Stimulated activated CD4-positive, alpha-beta T cell treated with anti-CD3 and anti-CD28 coated beads, Interleukin-4, amount 100 ng/mL, for 24 hours (primary cell): ENCODE measurements at places on chromosomes 2 and 18.

GRCh38 chr18:67549946-67550345, 33.4 kb upstream of the DSEL start:
- no peak for DNase-seq

DNA sequence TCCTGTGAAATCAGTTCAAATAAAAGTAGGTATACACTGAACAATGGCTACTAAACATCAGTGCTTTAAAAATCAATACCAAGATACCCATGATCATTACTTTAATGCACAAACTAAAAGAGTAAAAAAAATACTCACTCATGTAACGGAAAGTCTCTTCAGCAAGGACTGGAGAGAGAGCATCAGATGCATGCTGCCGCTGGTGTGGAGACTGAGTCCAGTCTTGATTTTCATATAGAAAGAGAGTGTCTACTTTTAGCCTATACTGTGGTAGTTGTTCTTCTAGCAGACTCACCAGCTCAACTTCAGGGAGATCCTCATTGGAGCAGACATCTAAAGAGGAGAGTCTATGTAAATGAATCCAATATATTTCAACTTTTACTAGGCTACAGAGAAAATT, 44.0 kb downstream of the TRAK2 start:
- DNase-seq, result no peak

DNA sequence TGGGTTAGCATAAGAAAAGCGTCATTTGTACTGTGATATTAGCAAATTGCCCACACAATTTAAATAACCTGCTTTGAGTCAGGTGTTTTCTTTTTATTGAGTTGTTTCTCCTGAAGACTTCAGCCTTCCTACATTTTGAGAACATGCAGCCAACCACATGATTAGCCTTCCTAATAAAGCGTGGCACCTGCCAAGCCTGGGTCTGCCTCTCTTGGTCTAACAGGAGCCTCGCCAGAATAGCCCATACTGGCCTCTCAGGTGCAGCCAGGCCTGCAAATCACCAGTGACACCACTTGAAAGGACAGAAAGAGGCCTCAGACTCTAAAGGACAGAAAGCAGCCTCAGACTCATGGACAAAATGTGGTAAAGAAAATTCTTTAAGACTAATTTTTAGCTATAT, 653.8 kb downstream of the BCL11A start:
- no peak for DNase-seq

DNA sequence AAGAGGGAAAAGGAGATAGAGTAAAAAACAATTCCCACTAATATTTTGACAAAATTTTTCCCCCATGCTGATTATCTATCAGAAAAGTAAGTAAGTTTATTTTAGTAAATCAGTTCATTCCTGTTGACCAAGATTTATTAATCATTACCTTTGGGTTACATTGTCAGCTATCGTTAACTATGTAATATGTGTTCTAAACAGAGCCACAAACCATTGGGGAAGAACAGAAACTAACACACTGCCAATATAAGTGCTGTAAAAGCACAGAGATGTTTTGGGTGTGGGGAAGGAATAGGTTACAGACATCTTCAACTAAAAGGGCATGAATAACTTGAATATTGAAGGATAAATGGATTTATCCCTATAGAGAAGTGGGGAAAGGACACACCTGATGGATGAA, 42.5 kb upstream of the ACADL start:
- no peak for DNase-seq

- DNase-seq, result no peak
Observed at GRCh38 chr2:42748840-42749239, 15.1 kb downstream of the OXER1 start.

DNA sequence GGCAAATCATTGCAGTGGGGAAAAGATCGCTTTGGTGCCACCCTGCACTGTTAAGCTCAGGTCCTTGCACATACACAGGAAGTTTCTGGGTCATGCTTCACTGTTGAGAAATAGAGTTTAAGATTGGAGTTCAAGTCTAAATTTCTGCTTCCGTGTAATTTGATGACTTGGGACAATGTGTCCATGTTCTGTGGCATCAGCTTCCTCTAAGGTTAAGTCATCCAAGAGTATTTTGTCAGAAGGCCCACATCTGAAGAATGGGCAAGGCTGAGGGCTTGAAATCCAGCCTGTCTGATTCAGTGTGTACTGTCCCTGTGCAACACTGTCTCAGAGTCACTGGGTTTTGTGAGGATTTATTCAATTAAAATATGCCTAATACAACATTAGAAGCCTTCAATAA, 880.7 kb downstream of the SUCLG1 start:
- no peak for DNase-seq

DNA sequence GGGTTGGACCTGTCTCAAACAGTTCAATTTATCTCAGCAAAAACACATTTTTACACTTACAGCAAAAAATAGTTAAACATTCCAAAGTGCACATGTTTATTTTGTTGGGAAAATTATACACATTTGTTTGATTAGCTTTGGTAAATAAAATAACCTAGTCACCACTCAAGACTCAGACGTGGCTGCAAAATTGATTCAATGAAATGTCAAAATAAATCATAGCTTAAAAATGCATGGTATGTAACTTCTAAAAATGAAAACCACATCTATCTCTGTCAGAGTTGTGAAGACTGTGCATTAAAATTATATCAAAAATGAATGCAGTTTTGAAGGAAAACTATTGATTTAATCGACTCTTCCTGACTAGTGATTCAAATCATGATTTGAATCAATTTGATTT, 56.7 kb downstream of the GALNT14 start:
- no peak for DNase-seq

DNA sequence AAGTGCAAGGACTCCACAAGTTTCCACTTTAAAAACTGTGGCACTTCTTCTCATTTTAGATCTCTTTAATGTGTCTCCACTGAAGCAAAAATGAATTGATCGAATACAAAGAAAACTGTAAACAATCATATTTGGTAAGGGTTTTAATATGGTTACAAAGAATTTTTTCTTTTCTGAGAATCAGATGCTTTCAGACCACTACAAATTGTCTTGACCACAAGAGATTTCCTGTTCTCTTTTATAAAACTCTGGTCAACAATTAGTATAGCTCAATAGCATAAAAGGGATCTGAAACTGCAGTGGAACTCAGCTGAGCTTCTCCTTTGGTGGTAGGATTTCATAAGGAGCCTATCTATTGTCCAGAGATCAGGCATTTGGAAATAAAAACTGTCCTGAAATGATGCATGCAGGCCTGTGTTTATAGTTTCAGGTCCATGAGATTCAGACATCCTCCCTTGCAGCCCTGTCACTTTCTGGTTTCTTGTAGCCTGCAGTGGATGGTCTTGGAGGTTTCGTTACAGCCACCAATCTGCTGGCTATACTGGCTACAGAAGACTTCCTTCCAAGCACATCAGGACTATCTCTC, 120.0 kb downstream of the DOCK10 start:
- DNase-seq, result no peak

GRCh38 chr2:57881998-57882888, 164.4 kb upstream of the VRK2 start:
- no peak for DNase-seq

GRCh38 chr2:158772306-158773078, 22.6 kb upstream of the DAPL1 start:
- no peak for DNase-seq

GRCh38 chr2:26245231-26245732, 543 bp downstream of the HADHB start:
- peak; percentile 56 for DNase-seq

GRCh38 chr2:11753452-11753885, 7.0 kb downstream of the LPIN1 start:
- peak; percentile 49 for DNase-seq

- DNase-seq, result no peak
Observed at GRCh38 chr18:57581301-57581934, 5.1 kb downstream of the FECH start.

- DNase-seq, result no peak
Observed at GRCh38 chr2:215498431-215498830, 62.6 kb upstream of the FN1 start.

- DNase-seq, result no peak
Observed at GRCh38 chr2:208879666-208880065, 473.1 kb downstream of the PTH2R start.

DNA sequence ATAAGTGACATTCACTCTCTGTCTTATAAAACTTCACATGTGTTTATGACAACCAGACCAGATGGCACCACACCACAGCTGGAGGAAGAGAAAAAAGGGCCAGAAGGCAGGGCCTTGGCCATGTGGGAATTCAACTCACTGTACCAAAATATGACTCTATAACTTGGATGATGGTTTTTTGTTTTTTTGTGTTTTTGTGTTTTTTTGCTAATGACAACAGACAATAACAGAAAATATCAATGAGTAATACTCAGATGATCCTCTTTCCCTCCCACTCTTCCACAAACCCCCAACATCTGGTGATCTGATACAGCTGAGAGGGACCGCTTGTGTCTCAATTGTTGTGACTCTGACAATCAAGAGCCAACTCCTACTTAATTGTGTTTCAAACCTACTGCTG, 12.4 kb downstream of the NMI start:
- no peak for DNase-seq

- no peak for DNase-seq
Observed at GRCh38 chr18:57210107-57210715, 63.3 kb downstream of the BOD1L2 start.

DNA sequence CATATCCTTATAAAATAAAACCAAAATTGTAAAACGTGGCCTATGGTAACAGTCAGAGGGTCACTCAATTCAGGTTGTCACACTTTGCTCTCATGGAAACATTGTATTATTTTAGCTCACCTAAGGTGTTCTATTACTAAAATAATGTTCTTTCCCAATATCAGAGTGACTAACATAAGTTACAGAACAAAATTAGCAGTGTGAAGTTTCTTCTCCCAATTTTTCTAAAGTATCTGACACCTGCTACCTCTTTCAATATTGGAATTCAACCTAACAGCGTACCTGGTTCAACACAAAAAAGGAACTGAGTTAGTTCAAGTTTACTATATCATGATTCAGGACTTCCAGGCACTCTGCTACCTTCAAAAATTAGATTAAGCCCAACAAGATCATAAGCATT, 190.4 kb downstream of the ZEB2 start:
- DNase-seq, result no peak

DNA sequence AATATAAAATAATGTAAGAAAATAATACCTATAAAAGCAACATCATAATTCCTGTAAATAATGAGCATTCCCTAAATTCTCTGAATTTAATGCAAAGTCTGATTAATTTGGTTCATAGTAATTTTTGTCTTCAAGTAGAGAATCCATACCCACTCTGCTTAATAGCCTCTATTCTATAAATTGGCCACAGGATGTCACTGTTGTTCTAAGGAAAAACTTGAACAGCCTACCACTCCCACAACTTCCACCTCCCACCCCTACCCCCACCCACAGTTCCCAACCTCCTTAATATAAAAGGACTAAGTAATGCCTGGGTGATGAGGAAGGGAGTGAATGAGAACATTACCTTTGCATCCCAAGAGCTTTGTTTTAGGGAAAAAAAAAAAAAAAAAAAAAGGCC, 27.2 kb upstream of the BBS5 start:
- no peak for DNase-seq

- no peak for DNase-seq
Observed at GRCh38 chr2:19046986-19047780, 311.2 kb downstream of the OSR1 start.

DNA sequence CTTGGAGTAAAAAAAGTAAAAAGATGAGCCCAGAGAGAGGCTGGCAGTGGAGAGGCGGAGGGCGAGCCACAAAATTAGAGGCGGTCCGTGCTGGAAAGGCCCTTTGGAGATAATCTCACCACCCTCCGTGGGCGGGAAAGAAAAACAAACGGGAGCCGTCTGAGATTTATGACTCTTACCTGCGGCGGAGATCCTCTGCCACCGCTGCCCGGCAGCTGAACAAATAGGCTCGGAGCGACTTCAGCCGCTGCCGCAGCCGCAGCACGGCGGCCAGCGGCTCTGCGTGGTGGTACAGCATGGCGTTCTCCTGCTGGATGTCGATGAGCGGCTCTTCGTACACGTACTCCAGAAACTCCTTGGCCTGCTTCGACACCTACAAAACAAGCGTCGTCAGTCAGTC, 94.6 kb downstream of the PLEKHM3 start:
- no peak for DNase-seq

GRCh38 chr2:222054813-222055212, 244.0 kb downstream of the PAX3 start:
- no peak for DNase-seq

DNA sequence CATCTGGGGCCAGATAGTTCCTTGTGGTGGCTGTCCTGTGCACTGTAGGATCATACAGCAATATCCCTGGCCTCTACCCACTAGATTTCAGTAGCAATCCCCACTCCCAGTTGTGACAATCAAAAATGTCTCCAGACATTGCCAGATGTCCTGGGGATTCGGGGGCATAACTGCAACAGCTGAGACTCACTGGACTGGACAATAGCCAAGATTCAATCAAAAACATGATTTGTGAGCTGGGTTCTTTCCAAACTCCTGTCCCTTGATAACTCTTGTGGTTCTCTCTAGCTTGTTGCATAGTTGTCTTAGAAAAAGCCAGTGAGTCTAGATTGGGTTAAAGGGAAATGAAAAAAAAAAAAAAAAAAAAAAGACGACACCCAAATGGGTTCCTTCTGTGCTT, 293.4 kb downstream of the CELF4 start:
- no peak for DNase-seq

DNA sequence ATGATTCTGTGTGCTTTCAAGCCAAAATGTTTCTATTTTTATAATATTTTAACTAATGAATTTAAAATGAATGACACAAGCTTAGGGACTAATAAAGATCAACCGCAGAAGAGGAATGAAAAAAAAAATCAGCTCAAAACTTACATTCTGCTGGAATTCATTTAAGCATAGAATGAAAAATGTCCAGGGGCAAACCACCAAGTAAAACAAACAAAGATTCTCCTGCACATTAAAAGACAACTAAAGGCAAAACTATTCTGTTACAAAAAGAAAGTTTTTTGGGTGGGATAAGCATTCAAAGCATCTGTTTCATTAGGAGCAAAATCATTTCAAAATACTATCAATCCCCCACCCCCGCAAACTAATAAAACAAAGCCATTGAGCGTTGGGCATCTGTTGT, 99.3 kb upstream of the SOX11 start:
- DNase-seq, result no peak

DNA sequence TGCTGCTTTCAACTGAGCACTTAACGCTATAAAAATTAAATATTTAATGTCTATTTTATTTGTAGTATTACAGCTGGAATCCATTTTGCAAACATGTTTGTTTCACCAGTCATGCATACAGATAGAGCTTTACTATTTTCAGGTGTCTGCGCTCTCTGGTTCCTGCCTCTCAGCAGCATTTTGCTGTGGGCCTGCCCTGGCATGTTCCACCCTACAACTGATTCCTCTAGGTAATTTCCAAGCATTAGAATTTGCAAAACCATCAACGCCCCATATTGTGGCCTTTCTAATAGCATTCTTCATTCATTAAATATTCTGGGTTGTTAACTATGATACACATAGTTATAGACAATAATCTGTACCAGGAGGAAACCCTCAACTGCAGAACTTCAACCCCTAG, 266.4 kb upstream of the DLGAP1 start:
- DNase-seq, result no peak
